NCI-H1436 (cell line): ENCODE measurements at places on chromosomes 3 and 15.

DNA sequence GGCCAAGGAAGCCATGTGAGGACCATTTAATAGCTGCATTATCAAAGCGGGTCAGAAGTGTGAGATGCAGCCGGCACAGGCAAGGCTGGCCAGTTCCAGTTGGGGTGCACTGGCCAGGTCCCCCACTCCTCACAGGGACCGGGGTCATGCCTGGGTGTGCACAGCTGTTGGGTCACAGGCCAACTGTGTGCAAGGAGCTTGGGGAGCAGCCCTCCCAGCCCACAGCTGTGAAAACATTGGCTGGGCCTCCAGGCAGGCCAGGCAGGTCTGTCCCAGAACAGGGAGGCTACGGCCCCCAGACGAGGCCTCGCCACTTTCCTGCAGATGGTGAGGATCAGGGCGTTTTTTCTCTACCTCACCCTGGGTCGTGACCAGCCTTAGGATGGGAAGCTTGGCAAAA lies 521.0 kb downstream of the NTRK3 start:
- DNase-seq: no peak

DNA sequence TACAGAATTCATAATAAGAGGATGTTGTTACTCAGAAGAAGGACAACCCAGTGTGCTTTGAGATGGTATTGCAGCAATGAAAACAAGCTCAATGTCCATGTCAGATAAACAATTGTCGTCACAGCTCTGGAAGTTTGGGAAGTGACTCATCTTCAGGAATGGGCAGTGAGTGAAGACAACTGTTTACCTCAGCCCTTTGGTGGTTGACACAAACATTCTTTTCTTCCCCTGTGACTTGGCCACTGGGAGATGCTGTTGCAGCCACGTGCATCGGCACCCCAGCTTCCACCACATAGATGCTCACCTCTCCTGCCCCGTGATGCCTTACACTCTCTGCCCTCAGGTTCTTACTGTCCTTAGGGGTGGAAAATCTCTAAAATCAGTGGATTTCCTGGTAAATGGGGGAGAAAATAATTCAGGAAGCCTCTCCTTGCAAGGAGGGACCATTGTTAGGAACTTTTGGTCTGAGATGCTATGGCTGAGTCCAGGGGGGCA lies 114.1 kb upstream of the GALNT15 start:
- no peak for DNase-seq

- DNase-seq: no peak
Measured at GRCh38 chr15:28023933-28024888, 74.9 kb downstream of the OCA2 start.

GRCh38 chr3:109117939-109118338 lies at the start of gene MORC1:
Gene MORC1, minus strand, starts transcription at chr3:109118134. Its CDS starts 75 bp downstream, at chr3:109118059.
- DNase-seq: no peak

- DNase-seq: no peak
Measured at GRCh38 chr3:22216601-22217000, 465.6 kb upstream of the ZNF385D start.

GRCh38 chr3:128532012-128532983 lies 39.3 kb upstream of the GATA2 start:
- DNase-seq: no peak

DNA sequence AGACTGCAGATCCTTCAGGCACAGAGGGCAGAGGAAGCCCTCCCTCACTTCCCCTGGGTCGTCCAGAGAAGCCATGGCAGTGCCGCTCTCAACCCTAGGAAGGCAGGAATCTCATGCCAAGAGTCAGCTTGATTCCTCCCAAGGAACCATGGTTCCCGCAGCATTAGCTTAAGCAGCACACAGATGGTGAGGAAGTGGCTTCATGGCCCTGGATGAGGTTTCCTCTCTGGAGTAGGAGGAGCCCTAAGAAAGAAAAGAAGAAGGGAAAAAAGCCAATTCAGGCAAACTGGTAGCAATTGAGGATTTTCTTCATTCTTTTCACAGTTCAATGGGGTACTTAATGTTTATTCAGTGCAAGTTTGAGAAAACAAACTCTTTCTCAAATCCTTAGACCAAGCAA lies 2.9 kb downstream of the RBSN start:
- DNase-seq: no peak

- DNase-seq: no peak
Measured at GRCh38 chr3:139202226-139202958, 141.4 kb upstream of the MRPS22 start.

DNA sequence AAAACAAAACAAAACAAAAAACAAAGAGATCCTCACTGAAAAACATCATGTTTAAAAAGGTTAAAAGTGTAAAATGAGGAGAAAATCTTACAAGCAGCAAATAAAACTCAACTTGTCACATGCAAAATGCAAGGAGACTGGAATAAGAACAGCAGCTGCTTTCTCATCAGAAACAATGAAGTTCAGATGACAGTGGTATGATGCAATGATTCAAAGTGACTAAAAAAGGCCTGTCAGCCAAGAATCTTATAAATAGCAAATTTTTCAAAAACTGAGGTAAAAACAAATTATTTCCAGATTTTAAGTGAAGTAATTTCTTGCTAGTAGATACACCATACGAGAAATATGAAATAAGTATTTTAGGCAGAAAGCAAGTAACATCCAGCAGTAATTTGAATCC lies 68.6 kb upstream of the EPHA3 start:
- no peak for DNase-seq

DNA sequence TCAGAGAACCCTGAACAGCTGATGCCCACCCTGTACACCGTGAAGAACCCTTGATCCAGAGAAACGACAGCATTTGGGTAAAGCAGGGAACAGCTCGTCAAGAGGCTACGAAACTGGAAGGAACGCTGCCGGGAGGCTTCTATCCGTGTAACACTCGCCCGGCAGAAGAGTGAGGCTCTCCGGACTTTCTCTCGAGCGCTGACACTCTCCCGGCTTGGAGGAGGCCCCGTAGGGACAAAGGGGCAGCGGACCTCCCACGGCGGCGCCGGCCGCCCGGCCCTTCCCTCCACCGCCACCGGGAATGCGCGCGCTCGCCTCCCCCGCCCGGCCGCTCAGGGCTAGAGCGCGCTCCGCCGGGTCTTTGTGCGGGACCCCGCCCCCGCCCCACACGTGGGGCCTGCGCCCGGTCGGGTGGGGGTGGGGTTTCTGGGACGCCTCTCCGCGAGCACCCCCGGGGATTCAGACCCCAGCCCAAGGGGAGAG lies 1.7 kb downstream of the HYAL2 start:
- DNase-seq: peak; percentile 61

DNA sequence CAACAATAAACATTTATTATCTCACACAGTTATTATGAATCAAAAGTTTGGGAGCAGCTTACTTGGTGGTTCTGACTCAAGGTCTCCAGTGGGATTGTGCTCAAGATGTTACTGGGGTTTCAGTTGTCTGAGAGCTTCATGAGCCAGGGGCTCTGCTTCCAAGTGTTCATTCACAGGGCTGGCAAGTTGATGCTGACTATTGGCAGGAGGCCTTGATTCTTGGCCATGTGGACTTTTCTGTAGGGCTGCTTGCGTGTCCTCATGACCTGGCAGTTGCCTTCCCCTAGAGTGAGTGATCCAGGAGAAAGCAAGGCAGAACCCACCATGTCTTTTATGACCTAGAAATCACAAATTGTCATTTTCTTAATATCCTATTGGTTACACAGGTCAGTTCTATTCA lies 87.2 kb upstream of the TNFAIP8L3 start:
- DNase-seq: no peak

GRCh38 chr3:43902415-43902814 lies 211.7 kb downstream of the ABHD5 start:
- no peak for DNase-seq

- no peak for DNase-seq
Measured at GRCh38 chr3:36837089-36837488, 72.7 kb upstream of the DCLK3 start.

- no peak for DNase-seq
Measured at GRCh38 chr15:75902129-75902557, 1.5 kb upstream of the FBXO22 start.

- no peak for DNase-seq
Measured at GRCh38 chr3:177378168-177378567, 180.9 kb upstream of the TBL1XR1 start.

- DNase-seq: peak; percentile 42
Measured at GRCh38 chr15:77870195-77871065, 207.1 kb downstream of the TBC1D2B start.

DNA sequence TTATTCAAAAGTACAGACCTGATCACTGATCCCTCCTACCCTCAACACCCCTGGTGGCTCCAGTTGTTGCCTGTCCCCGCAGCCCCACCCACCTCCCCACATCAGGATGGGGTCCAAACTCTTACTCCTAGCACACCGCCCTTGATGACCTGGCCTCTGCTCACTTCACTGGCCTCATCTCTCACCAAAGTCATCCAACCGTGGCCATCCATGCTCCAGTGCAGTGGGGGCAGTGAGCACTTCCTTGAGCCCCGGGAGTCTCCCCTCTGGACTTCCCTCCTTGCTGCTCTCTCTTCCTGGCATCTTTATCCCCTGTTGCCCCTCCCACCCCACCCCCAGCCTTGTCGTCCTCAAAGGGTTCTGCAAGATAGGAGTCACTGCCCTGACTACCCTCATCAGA lies 191.1 kb downstream of the CACNA2D3 start:
- no peak for DNase-seq

DNA sequence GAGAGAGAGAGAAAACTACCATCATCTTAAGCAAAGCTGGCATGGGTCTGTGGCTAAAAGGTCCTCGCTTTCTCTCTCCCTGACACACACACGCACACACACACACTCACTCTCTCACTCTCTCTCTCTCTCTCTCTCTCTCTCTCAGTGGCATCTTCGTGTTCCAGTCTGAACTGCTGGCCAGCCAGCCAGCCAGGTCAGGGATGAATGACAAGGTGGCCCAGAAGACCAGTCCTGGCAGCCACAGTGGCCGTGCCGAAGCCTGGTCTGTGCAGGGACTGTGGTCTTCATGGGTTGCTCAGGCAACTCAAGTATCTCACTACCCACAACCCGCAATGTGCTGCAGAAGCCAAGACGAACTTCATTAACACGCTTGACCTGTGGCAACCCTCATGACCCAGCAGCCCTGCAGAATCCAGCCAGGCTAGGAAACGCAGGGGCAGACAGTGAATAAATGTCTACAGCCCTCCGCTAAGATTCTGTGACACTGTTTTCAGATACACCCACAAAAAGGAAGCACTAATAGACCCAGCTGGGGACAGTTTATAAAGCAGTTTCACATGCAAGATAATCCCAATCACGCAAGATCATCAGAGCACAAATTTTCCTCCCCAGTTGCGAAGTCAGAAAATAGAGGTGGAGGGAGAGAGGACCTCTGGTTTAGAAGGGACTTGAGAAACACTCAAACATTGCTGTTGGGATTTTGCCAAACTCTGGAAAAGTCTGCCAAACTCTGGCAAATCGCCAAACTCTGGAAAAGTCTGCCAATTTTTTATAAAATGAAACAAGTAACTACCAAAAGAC lies 66.4 kb downstream of the XXYLT1 start:
- no peak for DNase-seq

- no peak for DNase-seq
Measured at GRCh38 chr15:52103217-52104207, 9.1 kb downstream of the BCL2L10 start.

DNA sequence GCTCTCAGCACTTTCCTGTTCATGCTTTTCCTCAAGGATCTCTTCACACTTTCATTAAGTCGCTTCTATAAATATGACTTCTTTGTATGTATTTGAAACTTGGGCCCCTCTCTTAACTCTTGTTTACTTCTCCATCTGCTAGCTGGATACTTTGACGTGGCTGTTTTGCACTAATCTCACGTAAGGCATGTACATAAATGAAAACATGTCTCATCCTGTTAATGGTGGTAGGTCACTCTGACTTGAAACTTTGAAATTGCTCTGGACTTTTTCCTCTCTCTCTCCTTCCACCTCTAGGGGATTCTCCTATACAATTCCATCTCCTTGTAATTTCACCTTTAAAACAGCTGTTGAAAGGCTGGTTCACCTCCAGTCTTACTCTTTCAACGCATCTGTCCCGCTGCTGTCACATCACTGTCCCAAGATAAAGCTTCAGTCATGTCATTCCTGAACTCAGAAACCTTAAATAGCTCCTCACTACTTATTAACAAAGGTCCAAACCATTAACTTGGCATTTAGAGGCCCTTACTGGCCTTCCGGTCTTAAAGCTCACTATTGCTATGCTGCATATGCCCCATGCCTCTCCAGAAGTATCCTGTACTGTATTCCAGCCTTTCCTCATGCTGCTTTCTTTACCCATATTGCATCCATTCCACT lies 1.2 kb downstream of the BLOC1S6 start:
- DNase-seq: no peak
